BJ (cell line): ENCODE measurements at places on chromosomes 7 and 10.

GRCh38 chr7:29375641-29376562 lies 181.3 kb downstream of the CHN2 start:
- no peak for DNase-seq

- no peak for DNase-seq
Observed at GRCh38 chr10:123354521-123354920, 200.3 kb downstream of the BUB3 start.

DNA sequence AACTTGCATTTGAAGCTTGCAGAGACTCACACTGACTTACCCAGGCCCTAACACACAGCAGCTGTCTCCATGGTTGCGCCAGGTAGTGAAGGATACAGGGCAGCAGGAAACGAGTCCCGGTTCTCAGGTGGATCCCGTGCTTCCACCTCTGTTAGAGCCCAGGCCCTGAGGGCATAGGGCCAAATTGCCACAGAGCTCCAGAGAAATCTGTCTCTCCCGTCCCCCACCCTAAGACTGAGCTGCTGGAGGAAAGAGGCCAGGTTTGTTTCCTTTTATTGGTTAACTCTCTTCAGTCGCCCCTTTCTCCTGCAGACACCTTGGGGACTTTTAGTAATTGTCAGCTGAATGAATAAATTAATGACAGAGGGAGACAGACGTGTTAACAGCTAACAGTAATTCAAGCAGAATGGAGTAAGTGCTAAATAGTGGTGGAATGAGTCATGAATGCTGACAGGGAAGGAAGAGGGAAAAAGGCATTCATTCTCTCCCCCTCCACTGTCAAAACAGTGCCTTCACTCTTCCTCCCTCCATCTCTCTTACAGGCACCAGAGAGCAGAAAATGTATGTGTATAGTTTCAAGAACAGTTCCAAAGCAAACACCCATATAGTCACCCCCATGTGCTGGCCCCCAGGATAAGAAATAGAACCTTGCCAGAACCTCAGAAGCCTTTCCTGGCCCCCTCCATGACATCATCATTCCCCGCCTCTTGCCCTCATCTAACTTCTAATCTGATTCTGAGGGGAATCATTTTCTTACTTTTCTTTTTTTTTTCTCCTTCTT lies 16.8 kb upstream of the DLG5 start:
- peak; percentile 41 for DNase-seq

GRCh38 chr7:141610671-141611070 lies 59.5 kb downstream of the AGK start:
- DNase-seq: no peak

DNA sequence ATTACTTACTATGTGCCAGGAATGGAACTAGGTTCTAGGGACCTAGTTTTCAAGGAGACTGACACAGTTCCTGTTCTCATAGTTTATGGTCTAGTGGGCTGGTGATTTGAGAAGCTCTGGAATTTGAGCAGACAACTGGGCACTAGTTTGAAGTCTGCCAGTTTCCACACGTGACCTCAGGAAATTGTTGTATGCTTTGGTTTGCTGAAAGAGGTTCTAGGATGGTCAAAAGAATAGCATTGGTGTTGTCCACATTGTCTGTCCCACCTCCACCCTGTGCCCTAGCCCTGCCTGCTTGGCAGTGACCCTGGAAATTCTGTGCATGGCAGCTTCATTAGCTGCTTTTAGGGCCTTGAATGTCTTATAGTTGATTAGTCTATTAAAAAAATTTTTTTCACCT lies 28.7 kb downstream of the GBF1 start:
- no peak for DNase-seq

DNA sequence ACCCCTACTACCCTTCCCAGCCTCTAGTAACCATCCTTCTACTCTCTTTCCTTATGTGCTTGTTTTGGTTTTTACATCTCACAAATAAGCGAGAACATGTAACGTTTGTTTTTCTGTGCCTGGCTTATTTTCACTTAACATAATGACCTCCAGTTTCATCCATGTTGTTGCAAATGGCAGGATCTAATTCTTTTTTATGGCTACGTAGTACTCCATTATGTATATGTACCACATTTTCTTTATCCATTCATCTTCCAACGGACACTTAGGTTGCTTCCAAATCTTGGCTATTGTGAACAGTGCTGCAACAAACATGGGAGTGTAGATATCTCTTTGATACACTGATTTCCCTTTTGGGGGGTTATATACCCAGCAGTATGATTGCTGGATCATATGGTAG lies 33.6 kb upstream of the SLC26A4 start:
- DNase-seq: no peak
